ENCODE measurements at places on chromosomes 6 and 20.

DNA sequence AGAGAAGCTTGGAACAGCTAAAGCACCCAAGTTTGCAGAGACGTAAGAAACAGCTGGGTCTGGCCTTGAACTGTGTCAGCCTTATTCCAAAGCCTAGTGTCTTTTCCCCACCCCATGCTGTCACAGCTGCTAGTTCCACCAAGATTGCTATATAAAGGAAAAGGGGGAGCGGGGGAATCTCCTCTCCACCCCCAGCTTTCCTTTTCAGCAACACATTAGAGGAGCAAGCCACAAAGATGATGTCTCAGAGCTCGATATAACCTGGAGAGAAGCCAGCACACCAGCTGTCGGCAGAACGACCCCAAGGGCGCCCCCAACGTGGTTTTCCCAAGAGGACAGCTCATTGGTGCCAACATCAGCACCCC, 36.5 kb downstream of the ATP9A start:
- no peak for DNase-seq

- DNase-seq: no peak
Observed at GRCh38 chr6:40325791-40326190, 261.4 kb downstream of the LRFN2 start.

- no peak for DNase-seq
Observed at GRCh38 chr6:158780988-158781691, 38.0 kb downstream of the EZR start.

DNA sequence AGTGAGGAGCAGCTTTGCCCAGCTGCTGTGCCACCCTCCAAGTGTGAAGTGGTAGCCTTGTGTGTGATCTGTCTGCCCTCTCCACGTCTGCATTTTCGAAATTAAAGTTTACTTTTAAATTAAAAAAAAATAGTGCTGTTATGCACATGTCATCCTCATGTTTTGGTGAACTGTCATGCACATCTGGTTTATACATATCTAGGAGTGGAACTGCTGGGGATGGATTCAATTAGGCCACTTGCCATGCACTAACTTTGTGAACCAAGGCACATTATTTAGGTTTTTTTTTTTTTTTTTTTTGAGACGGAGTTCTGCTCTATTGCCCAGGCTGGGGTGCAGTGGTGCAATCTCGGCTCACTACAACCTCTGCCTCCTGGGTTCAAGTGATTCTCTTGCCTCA, 3.6 kb downstream of the GTSF1L start:
- DNase-seq: no peak

DNA sequence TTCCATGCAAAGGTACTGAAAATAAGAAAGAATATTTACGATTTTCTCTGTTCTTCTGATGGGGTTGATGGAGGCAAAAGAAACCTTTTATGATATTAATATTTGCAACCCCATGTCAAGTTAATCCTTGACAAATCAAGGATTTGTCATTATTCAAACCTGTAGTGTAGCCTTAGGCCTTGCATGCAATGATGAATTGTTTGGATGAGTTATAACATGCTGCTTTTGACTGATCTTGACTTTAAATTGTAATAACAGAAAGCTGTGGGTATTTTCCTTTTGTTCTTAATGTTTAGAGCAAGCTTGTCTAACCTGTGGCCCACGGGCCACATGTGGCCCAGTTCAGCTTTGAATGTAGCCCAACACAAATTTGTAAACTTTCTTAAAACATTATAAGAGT, 13.0 kb upstream of the BAG2 start:
- no peak for DNase-seq

DNA sequence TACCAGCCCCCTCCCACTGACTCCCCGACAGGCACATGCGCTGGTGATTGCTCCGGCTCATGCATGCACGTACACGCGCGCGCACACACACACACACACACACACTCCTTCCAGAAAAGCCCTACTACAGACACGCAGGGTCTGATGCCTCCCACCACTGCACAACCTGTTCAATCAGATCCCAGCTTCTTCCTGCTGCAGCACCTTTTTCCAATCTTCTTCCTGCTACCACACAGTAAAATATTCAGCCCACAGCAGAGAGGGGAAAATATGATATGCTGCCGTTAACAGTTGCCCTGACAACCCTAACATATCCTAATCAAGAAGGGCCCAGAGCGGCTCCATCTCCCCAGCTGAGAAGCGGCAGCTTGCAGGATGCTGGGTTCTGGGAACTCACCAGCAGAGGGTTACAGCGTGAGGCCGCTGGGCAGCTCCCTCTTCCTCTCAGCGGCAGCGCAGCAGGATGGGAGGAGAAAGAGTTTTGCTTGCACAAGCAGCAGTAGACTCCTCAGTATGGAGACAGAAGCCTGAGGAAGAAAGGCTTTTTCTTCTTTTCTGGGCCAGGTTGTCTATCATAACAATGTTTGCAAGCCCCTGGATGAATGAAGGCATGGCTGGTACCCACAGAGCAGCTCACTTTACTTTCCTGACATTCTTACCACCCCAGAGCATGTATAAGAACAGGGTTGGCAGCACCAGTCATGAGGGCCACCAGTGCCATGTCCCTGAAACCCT, 23.9 kb downstream of the MAP7 start:
- no peak for DNase-seq

DNA sequence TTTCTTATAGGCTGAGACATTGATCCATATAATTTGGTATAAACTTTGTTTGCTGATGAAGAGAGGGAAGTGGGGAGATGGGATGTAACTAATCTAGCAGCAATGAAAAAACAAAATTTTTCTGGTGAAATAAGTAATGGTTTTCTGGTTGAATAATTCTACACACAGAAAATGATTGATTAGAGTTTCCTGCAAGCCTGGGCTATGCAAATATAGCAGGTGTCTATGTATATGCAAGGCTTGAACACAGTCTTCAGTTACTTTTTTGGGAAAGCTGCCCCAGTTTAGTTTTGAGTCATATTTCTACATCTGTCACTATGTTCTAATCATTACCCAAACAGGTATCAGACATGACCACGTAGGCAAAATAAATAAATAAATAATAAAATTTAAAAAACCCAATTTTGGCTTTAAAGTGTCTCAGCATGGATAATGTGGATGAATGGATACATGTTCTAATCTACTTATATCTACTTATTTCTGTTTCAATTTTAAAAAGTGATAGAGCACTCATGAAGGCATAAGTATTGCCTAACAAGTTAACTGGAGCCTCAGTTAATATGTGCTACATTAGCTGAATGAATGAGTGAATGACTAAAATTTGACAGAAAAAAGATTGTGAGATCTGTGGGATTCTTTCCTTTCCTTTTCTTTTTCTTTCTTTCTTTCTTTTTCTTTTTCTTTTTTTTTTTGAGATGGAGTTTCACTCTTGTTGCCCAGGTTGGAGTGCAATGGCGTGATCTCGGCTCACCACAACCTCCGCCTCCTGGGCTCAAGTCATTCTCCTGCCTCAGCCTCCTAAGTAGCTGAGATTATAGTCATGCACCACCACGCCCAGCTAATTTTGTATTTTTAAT, 37.2 kb upstream of the TFB1M start:
- no peak for DNase-seq

DNA sequence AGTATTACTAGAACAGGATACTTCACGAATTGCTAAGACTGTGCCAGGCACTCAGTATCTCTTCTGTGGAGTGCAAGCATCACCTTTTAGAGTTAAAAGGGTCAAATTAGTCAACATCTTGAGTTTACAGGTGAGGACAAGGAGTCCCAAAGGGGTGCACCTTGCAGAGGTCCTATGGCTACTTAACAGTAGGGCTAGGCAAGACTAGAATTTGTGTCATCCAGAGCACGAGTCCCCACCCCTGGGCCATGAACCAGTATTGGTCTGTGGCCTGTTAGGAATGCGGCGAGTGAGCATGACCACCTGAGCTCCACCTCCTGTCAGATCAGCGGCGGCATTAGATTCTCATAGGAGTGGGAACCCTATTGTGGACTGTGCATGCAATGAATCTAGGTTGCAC, 10.5 kb upstream of the DSTN start:
- no peak for DNase-seq

GRCh38 chr6:28399350-28400121, at the start of gene ZSCAN12:
ZSCAN12 (minus strand) TSS chr6:28399747; CDS start chr6:28398405, 1,342 bp downstream.
- no peak for DNase-seq

GRCh38 chr6:163564534-163564933, 150.0 kb downstream of the QKI start:
- no peak for DNase-seq

GRCh38 chr6:32980488-32981038, 12.2 kb downstream of the BRD2 start:
- no peak for DNase-seq

DNA sequence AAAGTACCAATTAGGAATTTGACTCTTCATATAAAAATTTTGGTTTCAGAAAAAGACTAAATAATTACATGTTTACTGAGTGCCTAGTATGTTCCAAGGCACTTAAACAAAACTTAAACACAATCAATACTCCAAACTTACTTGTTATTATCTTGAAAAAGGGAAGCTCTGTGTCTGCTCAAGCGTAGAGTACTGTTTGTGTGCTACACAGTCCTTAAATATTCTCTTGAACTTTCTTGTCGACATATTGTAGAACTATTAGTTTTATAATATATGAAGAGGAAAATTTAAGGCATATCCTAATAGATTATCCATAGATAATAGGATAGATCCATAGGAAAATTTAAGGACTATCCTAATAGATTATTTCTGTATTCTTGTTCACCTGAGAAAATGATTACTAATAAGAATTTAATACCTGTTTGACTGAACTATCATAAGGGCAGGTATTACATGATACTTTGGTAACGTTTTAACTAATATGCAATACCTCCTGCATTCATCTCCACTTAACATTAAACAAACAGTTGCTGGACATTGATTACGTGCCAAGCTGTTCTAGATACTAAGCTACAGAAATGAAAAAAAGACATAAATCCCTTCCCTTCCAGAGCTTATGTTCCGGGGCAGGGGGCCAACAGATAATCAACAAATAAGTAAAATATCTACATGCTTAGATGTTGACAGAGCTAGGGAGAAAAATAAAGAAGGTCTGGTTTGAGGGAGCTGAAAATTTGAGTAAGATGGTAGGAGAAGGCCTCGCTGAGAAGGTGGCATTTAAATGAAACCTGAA, 115.2 kb upstream of the BCLAF1 start:
- no peak for DNase-seq

GRCh38 chr6:19857703-19858102, 20.5 kb downstream of the ID4 start:
- DNase-seq: no peak

Data from HCT116 (cell line).